Dorsolateral prefrontal cortex (tissue), 122 donors: ENCODE measurements at places on chromosomes 16 and 17.
A peak's percentile ranks its signal among the peaks of the same experiment; 100 is the strongest.

- DNase-seq = no peak
These were observed 7.1 kb downstream of the NUDT16L1 start for GRCh38 chr16:4700380-4700996.

GRCh38 chr17:41680426-41681040 is 8.2 kb upstream of the EIF1 start:
- DNase-seq = no peak

- no peak for DNase-seq
These were observed 35.0 kb downstream of the STAT5A start for GRCh38 chr17:42323268-42323773.

DNA sequence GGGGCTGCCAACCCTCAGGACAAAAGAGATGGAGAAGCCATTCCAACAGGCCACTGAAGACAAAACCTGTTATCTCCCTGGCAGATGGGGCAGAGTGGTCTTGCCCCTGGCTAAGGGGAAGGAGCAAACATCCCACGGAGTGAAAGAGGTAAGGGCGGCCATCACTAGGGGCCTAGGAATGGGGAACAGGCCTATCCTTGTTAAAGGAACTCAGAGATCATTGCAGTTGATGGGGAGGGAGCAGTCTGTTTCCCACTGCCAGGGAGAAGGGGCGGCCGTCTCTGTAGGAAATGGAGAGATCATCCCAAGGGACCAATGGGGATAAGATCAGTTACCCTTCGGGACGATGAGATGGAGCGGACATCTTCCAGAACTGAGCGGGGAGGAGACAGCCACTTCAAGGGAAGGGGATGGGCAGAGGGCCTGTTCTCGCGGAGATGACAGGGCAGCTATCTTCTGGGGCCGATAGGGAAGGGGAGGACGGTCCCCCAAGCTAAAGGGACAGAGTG is 581 bp upstream of the TMEM208 start:
- no peak for DNase-seq

- no peak for DNase-seq
These were observed 37.4 kb downstream of the ARHGAP23 start for GRCh38 chr17:38465391-38466345.

DNA sequence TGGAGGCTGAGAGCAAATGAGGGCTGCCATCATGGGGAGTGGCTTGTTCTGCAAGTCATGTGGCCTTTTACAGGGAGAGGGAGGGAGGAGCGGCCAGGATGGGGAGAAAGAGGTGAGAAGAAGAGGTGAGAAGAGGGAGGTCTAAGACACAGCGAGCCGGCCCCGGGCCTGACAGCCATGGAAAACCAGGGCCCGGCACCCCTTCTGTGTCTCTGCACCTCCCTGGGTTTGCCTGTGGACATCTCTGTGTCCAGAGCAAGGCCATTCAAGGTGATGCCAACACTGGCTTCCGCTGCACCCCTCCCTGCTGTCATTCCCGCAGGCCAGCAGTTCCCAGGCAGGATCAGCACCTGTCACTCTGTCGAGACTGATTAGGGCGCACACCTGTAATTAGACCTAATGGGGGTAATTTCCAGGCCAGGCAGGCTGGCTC is 75.6 kb downstream of the MGAT5B start:
- no peak for DNase-seq

GRCh38 chr17:8651013-8651412 is 20.5 kb upstream of the MYH10 start:
- no peak for DNase-seq

GRCh38 chr17:80034791-80035686 is 633 bp downstream of the TBC1D16 start:
- DNase-seq = no peak

DNA sequence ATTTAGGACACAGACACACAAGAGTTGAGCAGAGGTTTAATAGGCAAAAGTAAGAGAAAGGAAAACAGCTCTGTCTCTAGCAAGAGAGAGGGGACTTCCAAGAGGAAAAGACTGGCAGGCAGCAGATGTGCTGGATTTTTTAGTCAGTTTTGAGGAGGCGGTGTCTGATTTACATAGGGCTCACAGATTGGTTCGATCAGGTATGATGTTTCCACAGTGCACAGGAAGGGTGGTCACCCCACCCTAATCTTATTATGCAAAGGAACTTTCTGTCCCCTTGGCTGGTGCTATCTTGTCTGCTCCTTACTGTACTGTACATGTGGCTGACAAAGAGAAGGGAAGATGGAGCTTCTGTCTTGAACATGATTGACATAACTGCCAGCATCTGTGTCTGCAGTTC is 25.3 kb downstream of the BFAR start:
- DNase-seq = no peak

- no peak for DNase-seq
These were observed 8.2 kb upstream of the CDK10 start for GRCh38 chr16:89678258-89678657.

DNA sequence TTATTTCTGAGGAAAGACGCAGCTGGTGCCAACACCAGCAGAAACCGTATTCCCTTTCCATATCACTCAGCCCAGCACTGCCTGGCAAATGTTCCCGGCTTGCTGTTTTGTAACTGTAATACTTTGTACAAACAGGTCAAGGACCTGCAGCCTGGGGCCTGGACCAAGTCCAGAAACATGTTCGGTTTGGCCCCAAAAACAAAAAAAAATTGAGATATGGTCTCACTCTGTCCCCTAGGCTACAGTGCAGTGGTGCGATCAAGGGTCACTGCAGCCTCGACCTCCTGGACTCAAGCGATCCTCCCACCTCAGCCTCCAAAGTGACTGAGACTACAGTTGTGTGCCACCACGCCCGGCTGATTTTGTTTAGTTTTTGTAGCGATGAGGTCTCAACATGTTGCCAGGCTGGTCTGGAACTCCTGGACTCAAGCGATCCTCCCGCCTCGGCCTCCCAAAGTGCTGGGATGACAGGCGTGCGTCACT is 1.2 kb downstream of the HAGH start:
- DNase-seq = no peak

DNA sequence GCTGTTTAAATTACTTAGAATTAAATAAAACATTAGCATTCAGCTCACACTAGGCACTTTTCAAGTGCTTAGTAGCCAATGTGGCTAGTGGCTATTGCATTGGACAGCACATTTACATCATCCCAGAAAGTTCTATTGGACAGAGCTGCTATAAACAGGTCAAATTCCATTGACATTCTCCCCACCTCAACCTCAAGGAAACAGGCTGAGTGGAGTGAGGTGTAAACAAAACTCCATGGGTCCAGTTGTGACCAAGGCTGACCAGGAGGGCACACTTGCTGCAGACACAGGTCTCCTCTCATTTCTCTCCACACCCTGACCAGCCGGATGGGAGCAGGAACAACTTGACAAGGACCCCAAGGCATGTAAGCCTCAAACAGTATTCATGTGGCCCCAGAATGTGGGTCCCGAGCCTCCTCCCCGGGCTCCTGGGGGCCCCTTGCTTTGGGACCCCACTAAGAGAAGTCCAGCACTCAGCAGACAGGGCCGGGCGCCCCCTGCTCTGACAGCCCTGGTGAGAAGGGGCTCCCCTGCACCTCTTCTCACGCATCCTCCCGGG is 488 bp downstream of the C17orf113 start:
- peak; percentile 5 for DNase-seq
